Right atrium auricular region (tissue), 2 donors: ENCODE measurements at places on chromosomes 6 and 20. TPM values are rescaled to one million over a fixed set of nuclear protein-coding genes. Genes with fewer than 3 reads are reported as not detected.

GRCh38 chr6:104956731-104957294 is at the start of gene LIN28B:
LIN28B (plus strand) TSS chr6:104957107; CDS start chr6:104957251, 144 bp downstream.
- no peaks in the 10 kb centered on the region for H3K36me3 ChIP-seq
- no peak within 1 kb of the TSS for H3K27ac ChIP-seq

GRCh38 chr20:46119028-46119546 is 973 bp downstream of the CD40 start:
- peak overlapping the region; percentile 76 for H3K27ac ChIP-seq
- H3K36me3 ChIP-seq, result no peaks in the 10 kb centered on the region
- no peaks in the 10 kb centered on the region for H3K27me3 ChIP-seq

GRCh38 chr6:47633141-47633540 is 65.2 kb upstream of the ADGRF4 start:
- DNase-seq, result no peak
- peaks cover 19% of the 10 kb centered on the region for H3K4me1 ChIP-seq
- no peak overlapping the region for H3K27ac ChIP-seq
- H3K36me3 ChIP-seq, result no peaks in the 10 kb centered on the region
- no peaks in the 10 kb centered on the region for H3K27me3 ChIP-seq

- no peak overlapping the region for H3K4me3 ChIP-seq
- no peak overlapping the region for H3K27ac ChIP-seq
- no peaks in the 10 kb centered on the region for H3K27me3 ChIP-seq
These were observed 21.1 kb downstream of the SPTLC3 start for GRCh38 chr20:13029687-13030375.

DNA sequence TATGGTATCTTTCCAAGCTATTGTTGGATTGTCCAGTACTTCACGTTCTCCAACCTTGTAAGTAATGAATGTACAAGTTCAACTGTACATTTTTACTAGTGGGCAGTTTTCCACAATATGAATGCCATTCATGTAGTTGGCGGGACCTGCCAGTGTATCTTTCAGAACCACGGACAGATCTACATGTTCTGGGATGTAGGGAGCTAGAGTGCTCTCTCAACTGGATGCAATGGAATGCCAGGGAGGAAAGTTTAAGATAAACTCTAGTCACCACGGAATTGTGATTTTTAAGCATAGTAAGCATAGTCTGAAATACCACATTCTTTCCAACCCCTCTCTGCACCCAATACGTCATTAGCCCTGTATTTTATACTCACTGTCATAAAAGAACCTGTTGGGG is 21.5 kb upstream of the HLA-C start:
- no peaks in the 10 kb centered on the region for H3K27me3 ChIP-seq
- DNase-seq, result no peak
- no peak overlapping the region for H3K27ac ChIP-seq
- no peaks in the 10 kb centered on the region for H3K36me3 ChIP-seq
- H3K4me1 ChIP-seq, result no peaks in the 10 kb centered on the region

TAF8 gene
- total RNA-seq, result 21.9 TPM

DNA sequence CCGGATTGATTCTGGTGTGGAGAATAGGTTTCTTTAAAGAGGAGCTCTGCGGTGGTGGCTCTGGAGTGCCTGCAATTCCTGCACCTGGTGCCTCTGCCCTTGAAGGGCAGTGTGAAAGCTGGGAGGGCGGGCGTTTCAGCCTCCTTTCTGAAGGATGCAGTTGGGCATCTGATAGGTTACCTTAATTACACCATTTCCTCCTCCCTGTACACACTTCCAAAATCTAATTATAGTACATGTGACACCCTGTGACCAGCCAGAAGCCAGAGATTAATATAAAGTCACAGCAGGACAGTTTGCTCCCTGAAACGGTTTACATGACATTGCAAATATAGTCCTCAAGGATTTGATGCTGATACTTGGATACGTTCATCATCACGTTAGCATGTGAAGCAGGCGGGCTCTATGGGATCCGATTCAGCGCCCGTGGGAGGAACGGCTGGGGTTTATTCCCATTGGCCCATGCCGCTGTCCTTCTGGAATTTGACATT is 548.2 kb downstream of the QKI start:
- H3K27ac ChIP-seq, result peak overlapping the region; percentile 98
- no peaks in the 10 kb centered on the region for H3K27me3 ChIP-seq
- no peak overlapping the region for H3K4me3 ChIP-seq
- peak; percentile 73 for DNase-seq
- no peaks in the 10 kb centered on the region for H3K4me1 ChIP-seq

DNA sequence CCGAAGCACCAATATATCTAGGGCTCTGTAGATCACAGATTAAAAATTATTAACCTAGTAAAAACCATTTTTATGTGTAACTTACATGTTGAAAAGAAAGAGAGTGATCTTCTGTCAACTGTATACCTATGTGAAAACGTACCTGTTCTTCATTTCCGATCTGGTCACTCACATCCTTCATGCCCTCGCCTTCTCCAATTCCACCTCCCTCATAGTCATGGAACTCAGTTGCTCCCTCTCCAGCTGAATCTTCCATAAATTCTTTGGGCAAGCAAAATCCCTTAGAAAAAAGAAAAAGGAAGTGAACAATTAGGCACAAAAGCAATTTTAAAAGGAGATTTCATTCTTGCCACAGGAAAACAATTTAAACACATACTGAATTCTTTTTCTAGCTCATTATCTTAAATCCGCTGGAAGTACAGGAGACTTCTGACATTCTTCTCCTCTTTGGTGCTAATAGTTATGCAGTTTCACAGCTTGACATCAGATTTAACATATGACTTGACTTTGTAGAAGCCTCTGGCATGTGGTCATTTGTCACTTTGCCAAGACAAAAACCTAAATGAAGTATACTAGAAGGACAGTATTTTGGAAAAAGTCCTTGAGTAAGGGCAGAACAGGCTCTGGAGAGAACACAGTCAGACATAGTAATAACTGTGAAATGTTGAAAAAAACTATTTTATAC is 29.5 kb upstream of the LYRM2 start:
- H3K4me3 ChIP-seq, result no peak overlapping the region
- H3K36me3 ChIP-seq, result peaks cover 41% of the 10 kb centered on the region
- no peaks in the 10 kb centered on the region for H3K4me1 ChIP-seq
